Ecto neural progenitor cell (in vitro differentiated cells): ENCODE measurements at places on chromosomes 12 and 14.

- no peak for DNase-seq
Observed at GRCh38 chr14:90517076-90517841, 120.4 kb downstream of the CALM1 start.

DNA sequence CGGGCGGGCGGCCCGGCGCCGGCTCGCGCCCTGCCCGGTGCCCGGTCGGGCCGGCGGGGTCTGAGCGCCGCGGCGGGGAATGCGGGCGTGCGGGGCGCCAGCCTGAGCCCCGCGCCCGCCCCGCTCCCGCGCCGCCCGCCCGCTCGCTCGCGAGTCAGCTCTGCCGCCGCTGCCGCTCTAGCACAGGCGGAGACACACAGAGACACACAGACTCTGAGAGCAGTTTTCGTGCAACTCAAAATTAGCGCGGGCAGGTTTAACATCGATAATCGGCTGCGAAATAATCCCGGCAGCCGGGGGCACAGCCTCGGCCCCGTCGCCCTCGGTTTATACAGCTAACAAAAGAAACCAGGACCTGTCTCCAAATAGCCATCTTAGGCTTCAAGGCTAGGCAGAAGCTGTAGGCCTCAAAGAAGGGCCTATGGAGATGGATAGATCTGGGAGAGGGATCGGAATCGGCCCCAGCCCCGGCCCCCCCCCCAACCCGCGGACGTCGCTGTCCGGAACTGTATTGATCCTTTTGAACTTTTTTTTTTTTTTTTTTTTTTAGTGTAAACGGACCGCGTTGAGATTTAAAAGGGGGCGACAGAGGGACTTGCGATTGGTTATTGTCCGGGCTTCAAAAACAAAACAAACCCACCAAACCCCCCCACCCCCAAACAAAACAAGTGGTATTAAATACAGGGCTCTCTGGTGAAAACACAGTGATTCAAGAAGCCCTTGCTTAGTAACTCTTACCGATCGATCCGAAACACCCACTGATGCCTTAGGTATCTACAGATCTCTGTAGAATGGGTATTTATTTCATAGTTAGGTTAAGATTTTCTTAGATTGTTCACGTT is 1.1 kb downstream of the ARID2 start:
- DNase-seq = peak; percentile 74

- no peak for DNase-seq
Observed at GRCh38 chr12:106914796-106915634, 40.7 kb upstream of the TMEM263 start.

- no peak for DNase-seq
Observed at GRCh38 chr14:58771016-58771415, 133.3 kb downstream of the DACT1 start.

DNA sequence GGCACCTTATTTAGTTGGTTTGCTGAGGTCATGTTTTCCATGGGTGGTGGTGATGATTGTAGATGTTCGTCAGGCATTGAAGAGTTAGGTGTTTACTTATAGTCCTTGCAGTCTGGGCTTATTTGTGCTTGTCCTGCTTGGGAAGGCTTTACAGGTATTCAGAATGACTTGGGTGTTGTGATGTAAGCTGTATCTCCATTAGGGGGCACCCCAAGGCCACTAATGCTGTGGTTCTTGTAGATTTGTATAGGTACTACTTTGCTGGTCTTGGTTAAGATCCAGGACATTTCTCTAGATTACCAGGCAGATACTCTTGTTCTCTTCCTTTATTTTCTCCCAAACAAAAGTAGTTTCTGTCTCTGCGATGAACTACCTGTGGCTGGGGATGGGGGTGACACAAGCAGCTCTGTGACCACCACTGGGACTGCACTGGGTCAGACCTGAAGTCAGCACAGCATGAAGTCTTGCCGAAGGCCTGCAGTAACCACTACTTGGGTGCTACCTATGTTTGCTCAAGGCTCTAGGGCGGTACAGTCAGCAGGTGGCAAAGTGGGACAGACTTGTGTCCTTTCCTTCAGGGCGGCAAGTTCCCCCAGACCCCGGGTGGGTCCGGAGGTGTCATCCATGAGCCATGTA is 35.8 kb upstream of the FBXO33 start:
- DNase-seq = peak; percentile 53
